ENCODE measurements at places on chromosomes 3 and 15.

DNA sequence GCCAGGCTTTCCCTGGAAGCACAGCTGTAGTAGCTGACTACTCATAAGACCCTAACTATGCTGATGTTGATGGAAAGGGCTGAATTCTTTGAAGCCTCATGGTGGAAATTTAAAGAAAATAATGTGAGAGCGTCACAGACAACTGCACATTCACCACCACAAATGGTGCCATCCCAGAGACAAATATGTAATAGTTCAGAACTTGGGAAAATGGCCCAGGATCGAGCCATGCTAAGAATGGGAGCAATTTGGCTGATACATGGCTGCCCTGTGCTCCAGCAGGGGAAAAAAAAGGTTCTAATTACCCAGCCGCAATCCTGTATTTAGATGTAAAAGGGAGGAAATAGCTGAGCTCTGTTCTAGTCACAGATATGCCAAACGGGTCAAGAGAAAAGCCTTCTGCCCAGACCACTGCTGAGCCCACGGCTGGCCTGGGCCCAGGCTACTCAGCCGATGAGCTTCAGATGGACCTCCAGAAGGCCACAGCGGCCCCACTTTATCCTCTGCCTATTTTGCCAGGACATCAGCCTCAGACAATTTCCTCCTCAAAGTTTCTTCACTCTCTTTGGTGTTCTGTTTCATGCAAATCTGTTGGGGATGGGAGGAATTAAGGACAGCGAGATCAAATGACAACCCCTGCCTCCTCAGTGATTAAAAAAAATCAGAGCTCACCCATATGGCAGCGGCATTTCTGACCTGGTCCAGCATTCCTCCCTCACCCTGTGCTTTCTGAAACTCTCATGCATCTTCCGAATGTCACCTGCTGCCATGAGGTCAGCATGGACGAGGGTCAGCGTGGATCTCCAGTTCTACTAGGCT lies 54.5 kb upstream of the MEX3B start:
- no peak for DNase-seq

DNA sequence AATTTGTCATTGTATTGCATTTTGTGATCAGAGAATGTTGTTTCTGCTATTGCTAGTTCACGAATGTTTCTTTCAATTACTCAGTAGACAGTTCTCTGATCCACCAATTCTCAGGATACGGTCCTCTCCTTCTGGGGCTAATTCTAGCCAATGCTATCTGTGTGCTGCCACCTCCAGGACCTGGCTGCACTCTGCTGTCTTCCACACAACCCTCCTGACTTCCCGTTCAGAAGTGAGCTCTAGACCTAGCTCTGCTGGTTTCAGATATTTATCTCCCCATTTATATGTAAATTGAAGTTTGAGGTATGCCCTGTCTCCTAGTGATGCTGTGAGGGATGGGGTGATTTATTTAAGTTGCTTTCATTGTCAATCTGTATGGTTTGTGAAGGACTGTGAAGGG lies 21.7 kb upstream of the UBL7 start:
- no peak for DNase-seq

DNA sequence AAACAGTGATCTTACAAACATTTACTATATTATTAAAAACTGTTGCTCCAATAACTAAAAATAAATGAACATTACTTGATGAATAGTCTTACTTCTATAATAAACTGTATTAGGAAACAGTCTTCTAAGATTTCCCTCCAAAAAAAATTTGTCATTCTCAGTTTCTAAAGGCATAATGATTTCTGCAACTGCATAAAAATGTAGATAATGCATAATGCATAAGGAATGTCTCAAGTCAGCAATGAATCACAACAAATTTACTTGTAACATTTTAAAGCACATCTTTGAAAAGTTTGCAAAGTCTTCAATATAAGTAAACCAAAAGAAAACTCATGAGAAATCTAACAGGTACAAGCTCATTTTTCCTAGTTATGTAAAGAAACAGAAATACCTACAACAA lies 113.5 kb downstream of the VPS13C start:
- no peak for DNase-seq

GRCh38 chr15:27167738-27168137 lies 196.8 kb downstream of the GABRG3 start:
- no peak for DNase-seq

DNA sequence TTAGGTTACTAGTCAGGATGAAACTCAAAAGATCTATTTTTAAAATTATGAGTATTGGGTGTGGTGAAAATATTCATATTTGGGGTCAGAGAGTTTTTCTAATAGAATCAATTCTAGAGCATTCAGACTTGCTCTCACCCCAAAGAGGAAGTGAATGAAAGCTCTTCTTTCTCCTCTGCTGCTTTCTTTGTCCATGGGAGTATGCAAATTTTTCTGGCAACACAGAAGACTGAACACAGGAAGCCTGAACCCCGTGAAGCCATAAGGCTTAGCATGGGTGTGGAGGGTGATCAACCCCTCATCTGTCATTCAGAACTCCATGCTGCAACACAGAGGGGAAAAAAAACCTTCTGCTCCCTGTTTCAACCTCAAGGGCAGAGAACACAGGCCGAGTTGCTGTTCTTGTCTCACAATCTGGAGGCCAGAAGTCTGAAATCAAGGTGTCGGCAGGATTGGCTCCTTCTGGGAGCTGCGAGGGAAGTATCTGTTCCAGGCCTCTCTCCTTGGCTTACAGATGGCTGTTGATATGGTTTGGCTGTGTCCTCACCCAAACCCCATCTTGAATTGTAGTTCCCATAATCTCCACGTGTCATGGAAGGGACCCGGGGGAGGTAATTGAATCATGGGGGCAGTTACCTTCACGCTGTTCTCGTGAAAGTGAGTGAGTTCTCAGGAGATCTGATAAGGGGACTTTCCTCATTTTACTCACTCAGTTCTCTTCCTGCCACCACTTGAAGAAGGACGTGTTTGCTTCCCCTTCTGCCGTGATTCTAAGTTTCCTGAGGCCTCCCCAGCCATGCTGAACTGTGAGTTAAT lies 33.7 kb upstream of the CD47 start:
- DNase-seq = peak; percentile 66

- DNase-seq = no peak
These were observed 1.3 kb upstream of the CPEB1 start for GRCh38 chr15:82648257-82649103.

- no peak for DNase-seq
These were observed 8.6 kb upstream of the CBLB start for GRCh38 chr3:105877336-105877910.

DNA sequence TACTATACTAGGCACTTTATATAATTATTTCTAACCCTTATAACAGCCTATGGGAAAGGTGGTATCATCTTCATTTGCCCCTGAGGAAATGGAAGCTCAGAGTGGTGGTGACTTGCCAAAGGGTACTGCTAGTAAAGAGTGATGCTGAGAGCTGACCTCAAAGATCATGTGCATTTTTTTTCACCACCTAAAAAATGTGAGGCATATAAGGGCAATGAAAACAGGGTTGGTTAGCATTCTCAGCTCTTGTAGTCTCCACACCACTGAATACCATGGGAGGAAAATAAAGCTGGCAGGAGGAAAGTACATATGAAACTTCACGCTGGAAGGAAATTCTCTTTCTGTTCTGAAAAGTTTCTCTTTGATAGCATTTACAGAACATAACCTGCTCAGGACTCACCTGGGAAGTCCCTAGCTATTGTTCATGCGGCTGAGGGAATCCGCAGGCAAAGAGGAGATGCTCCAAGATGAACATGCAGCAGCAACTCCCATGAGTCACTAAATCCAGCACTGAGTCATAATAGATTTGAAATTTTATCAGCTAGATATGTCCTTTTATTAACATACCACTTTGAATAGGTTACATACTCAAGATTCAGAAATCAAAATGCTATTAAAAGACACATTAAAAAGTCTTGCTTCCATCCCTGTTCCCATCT lies 17.3 kb downstream of the FAIM start:
- DNase-seq = no peak

- no peak for DNase-seq
These were observed 127.6 kb downstream of the ARNT2 start for GRCh38 chr15:80531796-80532195.

DNA sequence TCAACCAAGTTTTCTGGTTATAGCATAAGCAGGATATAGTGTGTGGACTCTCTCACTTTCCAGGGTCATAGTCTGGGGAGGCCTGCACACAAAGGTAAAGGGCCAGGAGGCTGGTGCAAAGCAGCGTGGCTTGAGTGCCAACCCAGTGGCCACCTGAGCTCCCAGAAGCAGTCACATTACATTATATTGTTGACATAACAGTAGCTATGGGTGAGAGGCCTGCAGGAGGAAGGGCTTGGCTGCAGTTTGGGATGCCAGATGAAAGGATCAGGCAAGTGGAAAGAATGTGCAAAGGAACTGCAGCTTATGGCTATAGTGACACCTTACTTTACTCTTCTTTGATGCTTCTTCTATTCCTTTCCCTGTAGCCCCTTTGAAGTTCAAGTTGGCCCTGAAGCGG lies 96.5 kb downstream of the FLNB start:
- no peak for DNase-seq

DNA sequence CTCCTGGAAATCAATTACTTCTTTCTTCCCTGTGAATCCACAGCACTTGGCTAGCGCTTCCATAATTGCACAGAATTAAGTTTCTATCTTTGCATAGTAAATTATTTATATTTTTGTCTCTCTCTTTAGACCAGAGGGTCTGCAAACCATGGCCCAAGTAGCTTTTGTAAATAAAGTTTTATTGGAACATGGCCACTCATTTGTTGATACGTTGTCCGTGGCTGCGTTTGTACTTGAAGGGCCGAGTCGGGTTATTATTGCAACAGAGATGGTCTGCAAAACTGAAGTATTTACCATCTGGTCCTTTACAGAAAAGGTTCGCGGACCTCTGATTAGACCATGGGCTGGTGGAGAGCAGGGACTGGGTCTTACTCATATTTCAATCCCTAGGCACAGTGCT lies 102.5 kb downstream of the RPLP1 start:
- no peak for DNase-seq

GRCh38 chr3:184636741-184637316 lies 75.0 kb downstream of the MAGEF1 start:
- DNase-seq = peak; percentile 53

GRCh38 chr15:35311615-35312014 lies 226.5 kb upstream of the NANOGP8 start:
- DNase-seq = no peak

- no peak for DNase-seq
These were observed 753 bp downstream of the FURIN start for GRCh38 chr15:90869140-90869541.

DNA sequence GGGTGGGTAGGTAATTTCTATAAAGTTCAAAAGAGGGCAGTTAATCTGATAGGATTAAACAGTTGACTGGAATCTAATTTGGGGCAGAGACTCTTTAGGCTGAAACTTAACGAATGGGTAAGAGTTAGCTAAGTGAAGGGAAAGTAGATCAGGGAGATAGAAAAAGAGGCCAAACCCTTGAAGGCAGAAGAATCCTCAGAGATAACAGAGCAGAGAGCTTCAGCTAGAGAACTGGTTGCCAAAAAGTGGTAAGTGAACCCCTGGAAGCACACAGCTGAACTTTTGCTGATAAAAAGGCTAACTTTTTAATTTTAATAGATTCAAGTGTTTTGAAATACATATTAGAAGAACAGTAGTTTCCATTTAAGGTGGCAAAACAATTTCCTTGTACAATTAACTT lies 99.2 kb downstream of the FHIT start:
- DNase-seq = no peak

GRCh38 chr3:50261505-50261904 lies 7.4 kb upstream of the SEMA3B start:
- no peak for DNase-seq

GRCh38 chr15:37733628-37734027 lies 200.8 kb upstream of the TMCO5A start:
- no peak for DNase-seq

- no peak for DNase-seq
These were observed 190.7 kb upstream of the CNTN6 start for GRCh38 chr3:901953-902778.

- DNase-seq = no peak
These were observed 119.9 kb upstream of the MELTF start for GRCh38 chr3:197149528-197149927.

DNA sequence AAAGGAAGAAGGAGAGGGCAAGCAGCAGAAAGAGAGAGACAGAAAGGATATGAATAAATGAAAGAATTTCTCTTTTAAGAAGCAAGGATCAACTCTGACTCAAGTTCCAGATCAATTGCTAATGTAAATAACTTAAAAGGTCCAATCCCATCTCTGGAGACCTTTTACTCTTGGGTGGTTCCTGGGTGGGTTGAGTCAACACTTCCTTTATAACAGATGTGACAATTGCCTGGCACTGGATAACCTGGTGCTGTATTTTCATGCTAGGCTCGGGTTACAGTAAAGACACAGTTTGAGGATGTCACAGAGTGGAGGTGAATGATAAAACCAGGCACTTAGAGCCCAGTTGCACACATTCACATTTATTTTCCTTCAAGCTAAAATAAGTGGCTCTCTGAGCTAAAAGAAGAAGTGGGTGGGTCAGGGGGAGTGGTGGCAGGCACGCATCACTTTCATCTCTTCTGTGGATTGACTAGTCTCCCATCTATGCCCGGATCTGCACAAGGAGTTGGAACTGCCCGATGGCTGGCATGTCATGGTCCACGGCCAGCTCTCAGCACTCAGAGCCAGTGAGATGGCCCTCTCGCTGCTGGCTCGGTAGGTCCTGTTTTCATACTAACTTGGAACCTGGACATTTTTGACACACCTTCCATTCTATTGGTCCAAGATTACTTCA lies 465.8 kb downstream of the FOXP1 start:
- DNase-seq = no peak

- DNase-seq = no peak
These were observed 27.3 kb downstream of the SPTSSB start for GRCh38 chr3:161343986-161344385.

DNA sequence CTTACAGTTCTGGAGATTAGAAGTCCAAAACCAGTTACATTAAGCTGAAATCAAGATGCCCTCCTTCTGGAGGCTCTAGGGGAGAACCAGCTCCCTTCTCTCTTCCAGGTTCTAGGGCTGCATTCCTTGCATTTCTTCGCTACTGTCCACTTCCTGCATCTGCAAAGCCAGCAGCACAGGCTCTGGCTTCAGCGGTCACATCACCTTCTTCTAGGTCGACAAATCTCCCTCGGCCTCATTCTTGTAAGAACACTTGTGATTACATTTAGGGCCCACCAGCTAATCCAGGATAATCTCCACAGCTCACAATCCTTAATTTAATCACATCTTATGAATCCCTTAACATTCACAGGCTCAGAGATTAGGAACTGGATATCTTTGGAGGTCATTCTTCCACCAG lies 73.8 kb downstream of the MINAR1 start:
- no peak for DNase-seq

DNA sequence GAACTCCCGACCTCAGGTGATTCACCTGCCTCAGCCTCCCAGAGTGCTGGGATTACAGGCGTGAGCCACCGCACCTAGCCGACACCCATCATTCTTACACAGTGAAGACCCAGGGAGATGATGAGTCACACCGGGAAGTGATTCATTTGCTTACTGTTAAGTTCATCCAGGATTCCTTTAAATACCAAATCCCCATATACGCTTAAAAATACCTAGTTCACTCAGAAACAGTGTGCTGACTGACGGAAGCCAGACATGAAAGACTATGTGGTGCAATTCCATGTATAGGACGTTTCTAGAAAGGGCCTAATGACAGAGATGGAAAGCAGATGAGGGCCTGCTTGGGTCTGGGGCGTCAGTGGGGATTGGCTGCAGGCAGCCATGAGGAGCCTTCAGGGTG lies 75.2 kb downstream of the APBA2 start:
- no peak for DNase-seq

Measured in activated CD4-positive, alpha-beta T cell treated with anti-CD3 and anti-CD28 coated beads, Interleukin-2, amount 50 U/mL, for 48 hours (primary cell).